ENCODE measurements at places on chromosomes 16 and 17.

DNA sequence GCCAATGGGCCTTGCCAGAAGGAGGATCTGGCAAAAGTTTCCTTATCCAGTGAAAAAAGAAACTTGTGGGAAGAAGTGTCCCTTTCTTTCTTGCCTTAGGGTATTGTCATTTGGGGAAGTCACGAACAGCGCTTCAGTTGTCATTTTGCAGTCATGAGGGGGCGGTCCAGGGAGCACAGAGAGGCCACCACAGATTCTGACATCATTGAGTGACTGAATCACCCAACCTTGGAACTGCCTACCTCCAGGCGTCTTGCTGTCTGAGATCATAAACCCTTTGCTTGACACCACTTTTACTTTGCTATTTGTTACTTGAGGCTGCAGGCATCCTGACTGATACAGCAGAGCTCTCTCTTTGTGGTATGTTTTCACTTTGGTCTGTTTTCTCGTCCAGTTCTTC lies 3.1 kb upstream of the WSCD1 start:
- DNase-seq = no peak

GRCh38 chr17:59372138-59372751 lies 40.8 kb downstream of the YPEL2 start:
- DNase-seq = no peak

GRCh38 chr16:31461201-31461920 lies 2.1 kb downstream of the ARMC5 start:
- DNase-seq = no peak

GRCh38 chr17:30558686-30559545 lies 81.7 kb downstream of the GOSR1 start:
- no peak for DNase-seq

GRCh38 chr17:32120141-32120540 lies 22.2 kb upstream of the RHOT1 start:
- peak; percentile 8 for DNase-seq

- no peak for DNase-seq
Observed at GRCh38 chr17:65027305-65027704, 29.2 kb downstream of the GNA13 start.

DNA sequence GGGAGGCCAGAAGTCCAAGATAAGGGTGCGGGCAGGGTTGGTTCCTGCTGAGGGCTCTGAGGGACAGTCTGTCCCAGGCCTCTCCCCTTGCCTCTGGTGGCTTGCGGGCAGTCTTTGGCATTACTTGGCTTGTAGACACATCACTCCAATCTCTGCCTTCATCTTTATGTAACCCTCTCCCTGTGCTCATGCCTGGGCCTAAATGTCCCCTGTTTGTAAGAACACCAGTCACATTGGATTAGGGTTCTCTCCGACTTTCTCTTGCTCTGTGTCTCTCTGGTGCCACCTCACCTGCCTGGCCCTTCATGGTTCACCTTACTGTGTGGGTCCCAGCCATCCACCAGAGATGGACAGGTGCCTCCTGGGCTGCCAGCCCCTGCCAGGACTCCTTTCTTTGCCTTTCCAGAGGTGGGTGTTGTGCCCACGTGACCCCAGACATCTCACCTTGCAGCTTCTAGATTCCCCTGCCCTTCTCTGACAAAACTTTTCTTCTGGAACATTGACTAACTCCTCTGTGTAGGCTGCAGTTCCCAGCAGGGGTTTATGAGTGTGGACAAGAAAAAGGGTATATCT lies 205.8 kb downstream of the MSI2 start:
- no peak for DNase-seq

DNA sequence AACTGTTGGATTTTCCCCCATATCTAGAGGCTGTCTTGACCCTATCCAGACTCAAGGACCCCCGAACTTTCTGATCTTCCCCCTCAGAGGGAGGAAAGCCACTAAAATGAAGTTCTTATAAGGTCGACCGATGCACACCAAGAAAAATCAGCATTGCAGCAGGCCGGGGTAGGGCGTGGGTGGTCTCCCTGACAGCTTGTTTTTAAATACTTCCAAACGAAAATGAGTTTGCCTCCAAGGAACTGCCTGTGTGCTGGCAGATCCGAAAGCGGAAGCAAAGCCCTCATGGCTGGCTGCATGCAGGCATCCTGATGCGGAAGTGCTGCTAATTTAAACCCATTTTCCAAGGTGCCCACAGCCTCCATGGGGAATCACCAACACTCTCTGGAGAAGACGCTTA lies 374.3 kb upstream of the XYLT1 start:
- DNase-seq = no peak

DNA sequence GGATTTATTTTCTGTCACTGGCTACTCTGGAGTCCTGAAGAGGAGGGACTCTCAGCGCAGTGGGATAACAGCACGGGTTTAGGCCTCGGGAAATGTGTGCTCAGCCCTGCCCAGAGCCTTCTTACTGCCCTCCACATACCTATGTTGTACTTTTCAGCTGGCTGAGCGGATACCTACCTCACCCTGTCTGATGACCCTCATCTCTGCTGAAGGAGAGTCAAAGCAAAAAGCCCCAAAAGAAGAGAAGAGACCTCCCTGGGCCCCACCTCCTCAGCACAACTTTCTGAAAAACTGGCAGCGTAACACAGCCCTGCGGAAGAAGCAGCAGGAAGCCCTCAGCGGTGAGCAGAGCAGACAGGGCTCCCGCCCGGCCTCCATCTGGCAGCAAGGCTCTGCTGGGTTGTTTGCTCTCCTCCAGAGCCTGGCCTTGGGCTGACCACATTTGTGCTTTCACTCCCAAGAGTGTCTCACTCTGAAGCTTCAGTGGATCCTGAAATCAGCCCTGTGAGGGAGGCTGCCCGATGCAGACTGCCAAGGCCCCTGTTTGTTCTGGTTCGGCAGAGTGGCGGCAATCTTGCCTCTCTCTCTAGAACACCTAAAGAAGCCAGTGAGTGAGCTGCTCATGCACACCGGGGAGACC lies 10.3 kb downstream of the MYCBPAP start:
- DNase-seq = no peak

GRCh38 chr17:82613283-82614094 lies 34.8 kb downstream of the WDR45B start:
- no peak for DNase-seq

DNA sequence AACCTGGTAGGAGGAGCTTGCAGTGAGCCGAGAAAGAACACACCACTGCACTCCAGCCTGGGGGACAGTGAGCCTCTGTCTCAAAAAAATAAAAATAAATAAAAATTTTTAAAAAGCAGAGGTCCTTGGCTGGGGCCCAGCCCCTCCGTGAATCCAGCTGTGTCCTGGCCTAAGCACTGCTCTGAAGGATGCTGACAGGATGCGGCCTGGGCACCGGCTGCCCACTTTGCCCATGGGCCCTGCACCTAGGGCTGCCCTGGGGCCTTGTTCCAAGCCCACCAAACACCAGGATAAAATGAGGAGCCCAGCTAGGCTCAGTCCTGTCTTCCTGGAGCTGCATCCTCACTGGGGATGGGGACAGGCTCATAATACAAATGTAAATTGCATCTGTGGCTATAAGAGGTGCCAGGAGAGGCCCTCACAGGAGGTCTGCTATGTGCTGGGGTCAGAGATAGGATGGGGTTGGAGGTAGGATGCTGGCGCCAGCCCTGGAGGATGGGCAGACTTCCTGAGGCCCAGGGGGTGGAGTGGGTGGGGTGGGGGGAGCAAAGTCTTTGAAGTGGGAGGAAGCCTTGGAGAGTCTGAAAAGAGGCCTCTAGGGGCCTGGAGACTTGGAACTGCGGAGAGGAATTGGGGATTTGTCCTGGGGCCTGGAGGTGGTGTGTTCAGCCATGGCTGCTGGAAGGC lies 6.2 kb downstream of the C16orf89 start:
- DNase-seq = no peak

DNA sequence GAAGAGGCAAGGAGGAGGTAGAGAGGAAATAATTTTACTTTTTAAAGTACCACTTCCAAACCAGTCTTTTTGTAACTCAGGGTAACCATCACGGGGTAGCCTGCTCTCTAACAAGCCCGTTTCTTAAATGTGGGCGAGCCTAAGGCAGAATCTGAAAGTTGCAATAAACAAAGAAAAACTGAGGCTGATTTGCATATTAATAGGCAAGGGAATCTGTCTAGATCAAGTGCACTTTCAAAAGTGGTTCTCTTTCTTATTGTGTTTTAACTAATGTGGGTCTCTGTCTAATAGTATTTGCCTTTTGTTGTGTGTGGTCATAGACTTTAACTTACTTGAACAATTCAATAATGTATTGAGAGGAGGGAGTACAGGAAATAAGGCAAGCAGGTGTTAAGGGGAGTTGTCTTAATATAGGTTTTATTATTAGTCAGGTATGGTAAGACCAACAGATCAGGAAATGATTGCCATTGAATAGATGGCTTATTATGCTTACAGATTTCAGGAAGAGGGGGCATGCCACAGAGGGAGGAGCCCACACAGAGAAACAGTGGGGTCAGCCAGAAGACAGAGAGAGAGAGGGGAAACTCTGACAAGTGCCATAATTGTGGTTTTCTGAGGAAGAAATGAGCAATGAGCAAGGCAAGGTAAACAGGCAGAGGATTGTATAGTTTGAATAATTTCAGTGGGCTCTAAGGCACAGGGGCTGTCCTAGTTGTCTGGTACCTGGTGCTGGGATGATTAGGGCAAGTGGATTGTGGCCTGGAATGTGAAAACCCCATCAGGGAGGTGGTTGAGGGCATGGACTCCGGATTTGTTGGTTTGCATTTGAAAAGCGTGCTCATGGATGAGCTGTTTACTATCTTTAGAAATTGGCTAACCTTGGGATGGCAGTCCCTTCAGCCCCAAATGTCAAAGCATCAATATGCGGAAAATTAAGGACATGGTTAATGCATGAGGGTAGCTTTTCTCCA lies 237.2 kb downstream of the TOX3 start:
- DNase-seq = no peak

DNA sequence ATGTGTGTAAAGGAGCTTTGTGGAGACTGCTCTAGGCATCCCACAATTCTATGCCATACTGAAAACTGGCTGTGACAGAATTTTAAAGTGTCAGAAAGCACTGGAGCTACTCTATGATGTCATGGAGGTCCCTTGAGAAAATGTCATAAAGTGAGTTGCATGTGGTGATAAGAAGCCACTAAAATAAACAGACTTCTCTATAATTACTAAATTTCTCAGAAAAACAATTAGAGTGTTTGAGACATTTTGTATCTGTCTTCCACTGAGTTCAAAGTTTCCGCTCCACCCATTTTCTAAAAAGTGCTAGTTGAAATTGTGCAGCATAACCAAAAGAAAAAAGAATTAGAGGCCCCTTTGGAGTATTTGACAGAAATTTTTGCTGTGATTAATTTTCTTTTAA lies 603.9 kb downstream of the KCNJ2 start:
- DNase-seq = no peak

- DNase-seq = no peak
Observed at GRCh38 chr17:83036666-83037065, 42.7 kb upstream of the METRNL start.

- no peak for DNase-seq
Observed at GRCh38 chr17:76953946-76954345, 85.7 kb downstream of the MGAT5B start.

DNA sequence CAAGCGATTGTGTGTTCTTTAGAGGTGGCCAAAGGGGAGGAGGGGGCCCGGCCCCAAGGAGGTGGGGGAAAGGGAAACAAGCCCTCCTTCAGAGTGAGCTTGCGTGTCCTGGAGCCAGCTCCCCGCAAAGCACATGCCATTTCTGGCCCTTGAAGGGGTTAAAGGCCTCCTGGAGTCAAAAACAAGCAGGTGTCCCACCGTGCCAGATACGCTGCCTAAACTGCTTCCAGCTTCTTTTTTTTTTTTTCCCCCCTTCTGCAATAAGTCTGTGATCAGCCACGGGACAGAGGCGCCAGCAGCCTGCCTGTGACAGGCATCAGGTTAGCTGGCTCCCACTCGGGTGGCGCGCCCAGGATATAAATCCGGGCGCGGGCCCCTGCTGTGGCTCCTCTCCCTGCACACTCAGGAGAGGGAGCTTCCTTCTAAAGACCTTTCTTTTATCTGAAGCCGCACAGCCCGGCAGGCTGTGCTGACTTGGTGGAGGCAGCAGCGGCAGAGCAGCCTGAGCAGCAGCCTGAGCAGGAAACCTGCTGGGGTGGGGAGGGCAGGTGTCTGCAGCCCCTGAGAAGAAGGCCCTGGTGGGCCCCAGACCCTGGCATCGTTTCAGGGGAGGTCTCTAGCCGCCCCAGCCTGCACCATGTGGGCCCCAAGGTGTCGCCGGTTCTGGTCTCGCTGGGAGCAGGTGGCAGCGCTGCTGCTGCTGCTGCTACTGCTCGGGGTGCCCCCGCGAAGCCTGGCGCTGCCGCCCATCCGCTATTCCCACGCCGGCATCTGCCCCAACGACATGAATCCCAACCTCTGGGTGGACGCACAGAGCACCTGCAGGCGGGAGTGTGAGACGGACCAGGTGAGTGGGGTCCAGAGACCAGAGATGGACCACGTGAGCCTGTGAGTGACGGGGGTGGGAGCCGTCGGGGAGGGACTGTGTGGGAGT lies at the start of gene WFIKKN2:
Gene WFIKKN2 (plus strand): TSS at position 286 of the 934 bp plus-strand sequence. CDS start 352 bp downstream, at position 638.
- no peak for DNase-seq

GRCh38 chr16:55078699-55079410 lies 148.2 kb downstream of the IRX5 start:
- DNase-seq = no peak

DNA sequence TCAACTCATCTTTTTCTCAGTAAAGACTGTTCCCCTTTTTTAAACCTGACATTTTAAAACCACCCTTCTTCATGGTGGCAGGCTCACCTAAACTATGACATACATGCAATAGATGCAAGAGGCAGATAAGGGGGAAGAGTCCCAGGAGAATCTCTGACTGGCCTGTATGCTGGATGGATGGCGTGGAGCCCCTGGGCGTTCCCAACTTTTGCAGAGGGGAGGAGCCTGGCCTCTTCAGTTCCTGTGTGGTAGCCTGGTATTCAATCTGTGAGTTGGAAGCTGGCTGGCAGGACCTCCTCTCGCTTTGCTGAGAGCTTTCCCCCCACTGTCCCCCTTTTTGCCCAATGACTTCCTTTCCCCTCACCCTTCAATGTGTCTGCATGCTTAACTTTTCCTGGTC lies 217.6 kb upstream of the CA10 start:
- no peak for DNase-seq

- no peak for DNase-seq
Observed at GRCh38 chr17:30380643-30381339, 2.1 kb downstream of the CPD start.

DNA sequence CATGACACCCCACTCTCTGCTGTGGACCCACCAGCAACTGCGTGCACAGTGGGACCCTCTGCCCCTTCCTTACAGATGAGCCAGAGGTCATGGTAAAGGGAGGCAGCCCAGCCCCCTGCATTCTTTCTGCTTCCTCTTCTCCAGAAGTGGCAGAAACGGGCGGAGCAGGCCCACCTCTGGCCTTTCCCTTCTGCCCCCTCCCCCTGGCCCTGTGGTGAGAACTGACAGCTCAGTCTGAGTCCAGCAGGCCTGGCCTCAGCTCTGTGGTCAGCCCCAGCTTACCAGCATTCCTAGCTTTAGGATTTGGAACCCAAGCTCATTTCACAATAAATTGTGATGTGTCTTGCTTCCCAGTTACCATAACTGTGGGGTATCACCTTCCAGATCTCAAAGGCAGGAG lies 4.8 kb upstream of the ANKRD11 start:
- no peak for DNase-seq
